ENCODE measurements at places on chromosomes 2 and 18.
A peak's percentile ranks its signal among the peaks of the same experiment; 100 is the strongest.

GRCh38 chr2:241867776-241868420, 1.6 kb upstream of the RTP5 start:
- no peak for DNase-seq

DNA sequence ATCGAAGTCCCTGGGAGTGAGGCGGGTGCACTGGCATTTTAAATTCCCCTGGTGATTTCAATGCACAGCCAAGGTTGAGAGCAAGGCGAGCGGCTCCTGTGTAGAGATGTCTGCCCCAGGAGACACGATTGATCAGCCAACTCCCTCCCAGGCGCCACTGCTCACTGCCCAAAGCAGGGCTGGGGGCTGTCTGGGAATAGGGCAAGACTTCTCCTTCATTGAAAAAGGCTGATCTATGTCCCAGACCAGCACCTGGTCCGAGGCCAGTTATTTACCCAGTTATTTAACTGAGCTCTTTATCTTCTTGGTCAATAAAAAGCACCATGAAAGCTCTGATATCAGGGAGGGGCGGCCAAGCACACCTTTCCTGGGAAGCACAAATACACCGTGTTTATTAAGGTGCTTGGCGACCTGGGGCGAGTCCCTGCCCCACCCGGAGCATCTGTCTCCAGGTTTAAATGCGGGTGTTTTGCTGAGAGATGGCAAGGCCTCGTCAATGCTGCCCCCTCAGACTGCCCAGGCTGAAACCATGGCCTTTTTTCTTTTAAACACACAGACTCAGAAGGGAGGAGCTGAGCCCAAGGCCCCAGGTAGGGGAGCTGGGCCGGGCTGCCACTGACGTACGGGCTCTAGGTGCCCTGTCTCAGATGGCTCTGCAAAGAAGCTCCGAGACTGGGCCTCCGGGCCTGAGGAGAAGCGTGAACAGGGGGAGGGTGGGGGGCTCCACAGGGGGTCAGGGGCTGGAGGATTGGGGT, 73.9 kb upstream of the HPCAL1 start:
- DNase-seq, result no peak

DNA sequence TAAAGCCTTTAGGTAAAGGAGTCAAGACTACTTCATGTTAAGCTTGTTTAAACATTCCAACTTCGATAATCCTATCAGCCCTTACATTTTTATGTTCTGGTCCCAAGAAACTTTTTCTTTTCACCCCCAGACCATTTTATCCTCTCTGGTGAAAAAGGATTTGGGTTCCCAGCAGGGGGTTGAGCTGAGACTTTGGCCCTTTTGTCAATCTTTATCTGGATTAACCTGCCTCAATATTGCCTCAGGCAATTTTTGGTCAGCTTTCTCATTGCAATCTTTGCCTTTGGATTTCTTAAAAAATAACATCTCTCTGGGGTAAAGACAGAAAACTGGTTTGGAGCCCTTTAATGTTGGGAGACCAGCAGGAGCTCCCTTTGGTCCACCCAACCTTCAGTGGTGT, 33.9 kb upstream of the CSRNP3 start:
- no peak for DNase-seq

GRCh38 chr2:132560562-132560961, 109.4 kb downstream of the LYPD1 start:
- peak; percentile 9 for DNase-seq

- DNase-seq, result peak; percentile 53
Measured at GRCh38 chr2:222797261-222797660, 63.6 kb upstream of the ACSL3 start.

DNA sequence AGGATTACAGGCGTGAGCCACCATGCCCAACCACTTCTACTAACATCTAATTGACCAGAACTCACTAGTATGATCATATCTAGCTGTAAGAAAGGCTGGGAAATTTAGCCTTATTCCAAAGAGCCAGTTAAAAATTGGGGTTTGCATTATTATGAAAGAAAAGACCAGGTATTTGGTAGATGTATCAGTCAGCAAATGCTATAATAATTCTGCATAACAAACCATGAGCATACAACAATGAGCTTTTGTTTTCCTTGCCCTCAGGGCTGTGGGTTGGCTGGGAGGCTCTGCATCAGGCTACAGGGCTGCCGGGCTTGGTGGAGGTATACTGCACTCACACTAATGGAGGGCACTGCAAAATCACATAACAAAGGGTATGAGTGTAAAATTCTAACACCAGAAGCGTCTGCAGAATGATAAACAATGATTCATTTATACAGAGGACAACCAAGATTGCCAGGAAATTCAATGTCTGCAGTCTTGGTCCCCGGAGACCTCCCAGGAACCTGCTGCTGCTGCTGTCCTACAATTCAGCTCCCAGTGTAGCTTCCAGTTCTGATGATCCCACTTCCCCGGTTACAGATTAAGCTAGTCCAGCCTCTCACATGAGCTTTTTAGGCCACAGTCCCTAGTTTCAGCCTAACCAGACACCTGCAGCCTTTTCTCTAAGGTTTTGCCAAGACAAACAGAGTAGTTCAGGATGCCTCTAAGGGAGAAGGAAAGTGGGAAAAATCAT, 32.2 kb upstream of the ST3GAL5 start:
- DNase-seq, result peak; percentile 40

GRCh38 chr2:38533180-38533579, 69.5 kb downstream of the HNRNPLL start:
- DNase-seq, result no peak

DNA sequence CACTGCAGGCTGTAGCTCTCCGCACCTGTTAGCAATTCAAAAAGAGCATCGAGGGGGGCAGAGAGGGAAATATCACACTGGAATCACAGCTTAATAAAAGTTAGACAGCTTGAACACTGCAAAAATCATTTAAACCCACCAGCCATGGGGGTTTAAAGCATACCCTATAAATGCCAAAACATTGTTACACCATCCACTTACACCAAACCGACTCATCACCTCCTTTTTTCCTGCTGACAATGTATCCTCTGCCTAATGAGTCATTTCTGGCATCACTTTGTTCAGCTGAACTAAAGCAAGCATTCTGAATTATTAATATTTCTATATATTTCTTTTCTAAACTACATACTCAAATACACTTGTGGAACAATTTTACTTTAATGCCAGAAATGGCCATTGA, 21.6 kb downstream of the MC4R start:
- no peak for DNase-seq

- peak; percentile 95 for DNase-seq
Measured at GRCh38 chr2:29108225-29108624, 7.0 kb upstream of the CLIP4 start.
